ENCODE measurements at places on chromosomes 3 and 15.

DNA sequence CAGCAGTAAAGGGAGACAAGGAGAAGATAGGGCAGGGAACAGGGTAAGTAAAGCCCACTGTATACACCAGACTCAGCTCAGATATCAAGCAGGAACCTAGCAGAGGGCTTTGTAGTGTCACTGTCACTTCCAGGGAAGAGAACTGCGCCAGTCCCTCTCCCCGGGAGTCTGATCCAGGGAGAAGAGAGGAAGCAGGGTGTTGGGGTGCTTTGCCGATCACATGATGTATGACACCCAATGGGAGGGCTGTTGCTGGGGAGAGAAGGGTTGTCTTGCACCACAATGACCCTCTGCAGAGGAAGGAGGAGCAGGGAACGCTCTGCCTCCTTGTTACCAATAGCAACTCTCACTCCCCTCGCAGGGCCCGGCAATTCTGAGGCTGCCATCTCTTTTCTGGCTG is 147.2 kb upstream of the SLC2A2 start:
- no peak for DNase-seq

DNA sequence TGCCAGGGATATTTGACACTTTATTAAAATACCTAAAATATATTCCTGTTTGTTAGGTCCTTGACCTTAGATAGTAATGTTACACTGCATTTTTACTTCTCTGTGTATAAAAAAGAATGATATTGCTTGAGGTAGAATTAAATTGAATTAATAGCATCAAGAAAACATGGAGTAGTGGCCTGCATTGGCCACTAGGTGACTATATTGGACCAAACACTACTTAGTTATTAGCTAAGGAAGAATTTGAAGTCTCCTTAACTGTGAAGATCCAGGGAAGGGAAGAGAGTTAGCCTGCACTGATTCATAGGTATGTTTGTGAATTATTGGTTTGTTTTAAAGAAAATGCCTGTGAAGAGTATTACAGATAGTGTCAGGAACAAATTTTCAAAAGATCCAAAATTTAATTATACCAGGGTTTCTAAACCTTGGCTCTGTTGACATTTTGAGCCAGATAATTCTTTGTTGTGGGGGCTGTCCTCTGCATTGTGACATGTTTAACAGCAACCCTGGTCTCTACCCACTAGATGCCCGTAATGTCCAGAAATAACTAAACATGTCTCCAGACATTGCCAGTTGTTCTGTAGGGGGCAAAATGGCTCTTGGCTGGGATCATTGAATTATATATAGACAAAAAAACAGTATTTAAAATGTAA is 103.6 kb upstream of the THSD4 start:
- no peak for DNase-seq

- no peak for DNase-seq
These were observed 54.6 kb downstream of the ATP2B2 start for GRCh38 chr3:10450494-10451440.

DNA sequence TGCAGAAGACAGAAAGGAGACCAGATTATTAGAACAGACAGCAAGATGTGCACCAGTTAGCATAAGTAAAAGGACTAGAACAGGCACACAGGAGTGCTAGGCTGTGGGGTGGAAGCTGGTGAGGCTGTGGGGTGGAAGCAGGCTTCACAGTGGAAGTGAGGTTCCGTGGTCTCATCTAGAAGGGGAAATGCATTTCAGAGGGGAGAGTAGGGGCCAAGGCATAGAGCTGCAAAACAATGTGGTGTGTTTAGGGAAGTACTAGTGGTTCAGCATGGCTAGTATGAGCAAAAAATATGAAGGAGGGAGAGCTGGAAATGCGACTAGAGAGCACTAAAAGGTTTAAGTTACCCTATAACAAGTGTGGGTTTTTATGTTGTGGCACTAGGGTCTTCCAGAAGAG is 6.5 kb downstream of the POPDC2 start:
- no peak for DNase-seq

DNA sequence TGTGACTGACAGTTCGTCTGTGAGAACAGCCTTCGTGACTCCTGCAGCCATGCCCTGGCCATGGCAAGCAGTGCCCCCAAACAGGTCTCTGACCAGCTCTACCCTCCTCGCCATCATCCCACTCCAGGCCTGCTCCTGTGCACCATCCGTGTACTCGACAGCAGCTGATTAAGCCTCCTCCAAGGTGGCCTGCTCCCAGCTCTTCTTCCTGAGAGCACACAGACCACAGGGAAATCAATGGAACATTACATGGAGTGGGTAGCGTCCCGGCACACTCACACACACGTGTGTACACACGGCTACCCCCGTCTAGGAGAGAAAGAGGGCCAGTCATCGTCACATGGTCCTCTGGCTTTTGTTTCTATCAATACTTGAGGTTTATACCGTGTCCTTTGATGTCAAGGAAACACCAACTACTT is 21.1 kb downstream of the ANXA2 start:
- no peak for DNase-seq

DNA sequence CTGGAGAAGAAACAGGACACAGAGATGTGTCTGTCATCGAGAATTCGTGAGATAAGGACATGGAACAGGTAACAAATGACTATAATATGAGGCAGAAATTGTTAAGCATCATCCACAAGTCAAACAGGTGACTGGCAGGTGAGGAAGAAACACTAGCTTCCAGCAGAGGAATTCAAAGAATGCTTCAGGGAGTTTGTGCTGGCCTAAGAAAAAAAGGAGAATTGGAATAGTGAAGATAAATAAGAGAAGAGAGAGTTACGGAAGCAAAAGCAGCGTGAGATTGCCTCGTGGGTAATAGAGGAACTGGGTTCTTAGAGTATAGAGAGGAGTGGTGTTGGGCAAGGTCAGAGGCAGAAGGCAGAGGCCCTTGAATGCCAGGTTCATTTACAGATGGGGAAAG is 22.9 kb upstream of the FGF12 start:
- DNase-seq, result no peak

DNA sequence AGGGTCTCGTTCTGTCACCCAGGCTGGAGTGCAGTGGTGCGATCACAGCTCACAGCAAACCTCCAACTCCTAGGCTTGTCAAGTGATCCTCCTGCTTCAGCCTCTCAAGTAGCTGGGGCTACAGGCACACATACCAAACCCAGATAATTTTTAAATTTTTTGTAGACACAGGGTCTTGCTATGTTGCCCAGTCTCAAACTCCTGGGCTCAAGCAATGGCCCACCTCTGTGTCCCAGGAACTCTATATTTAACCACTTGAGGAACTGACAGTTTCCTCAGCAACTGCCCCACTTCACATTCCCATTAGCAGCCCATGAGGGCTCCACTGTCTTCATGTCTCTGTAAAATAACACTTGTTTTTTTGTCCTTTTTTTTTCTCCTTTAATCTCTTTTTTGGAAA is 68.4 kb downstream of the TAMM41 start:
- no peak for DNase-seq

GRCh38 chr3:169041677-169042171 is 621.8 kb downstream of the MECOM start:
- DNase-seq, result no peak

GRCh38 chr15:80523746-80524145 is 119.6 kb downstream of the ARNT2 start:
- DNase-seq, result no peak

DNA sequence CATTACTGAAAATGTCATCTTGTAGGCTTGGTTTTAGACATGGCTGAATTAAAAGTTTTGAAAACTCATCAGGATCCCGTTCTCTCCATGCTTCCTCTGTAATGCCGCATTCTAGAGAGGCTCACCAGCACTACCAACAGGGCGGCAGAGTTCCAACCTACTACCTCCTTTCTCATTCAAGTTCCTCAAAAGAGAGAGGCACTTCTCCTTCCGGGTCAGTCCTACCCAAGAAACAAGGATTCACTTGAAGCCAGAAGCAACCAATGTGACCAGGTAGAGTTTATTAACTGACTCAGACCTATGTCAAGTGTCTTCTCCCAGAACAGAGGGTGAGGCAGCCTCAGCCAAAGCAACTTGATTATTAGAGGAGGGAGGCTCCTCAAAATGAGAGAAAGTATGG is 59.8 kb upstream of the GYG1 start:
- no peak for DNase-seq

- no peak for DNase-seq
These were observed 29.6 kb downstream of the CX3CR1 start for GRCh38 chr3:39250116-39250747.

DNA sequence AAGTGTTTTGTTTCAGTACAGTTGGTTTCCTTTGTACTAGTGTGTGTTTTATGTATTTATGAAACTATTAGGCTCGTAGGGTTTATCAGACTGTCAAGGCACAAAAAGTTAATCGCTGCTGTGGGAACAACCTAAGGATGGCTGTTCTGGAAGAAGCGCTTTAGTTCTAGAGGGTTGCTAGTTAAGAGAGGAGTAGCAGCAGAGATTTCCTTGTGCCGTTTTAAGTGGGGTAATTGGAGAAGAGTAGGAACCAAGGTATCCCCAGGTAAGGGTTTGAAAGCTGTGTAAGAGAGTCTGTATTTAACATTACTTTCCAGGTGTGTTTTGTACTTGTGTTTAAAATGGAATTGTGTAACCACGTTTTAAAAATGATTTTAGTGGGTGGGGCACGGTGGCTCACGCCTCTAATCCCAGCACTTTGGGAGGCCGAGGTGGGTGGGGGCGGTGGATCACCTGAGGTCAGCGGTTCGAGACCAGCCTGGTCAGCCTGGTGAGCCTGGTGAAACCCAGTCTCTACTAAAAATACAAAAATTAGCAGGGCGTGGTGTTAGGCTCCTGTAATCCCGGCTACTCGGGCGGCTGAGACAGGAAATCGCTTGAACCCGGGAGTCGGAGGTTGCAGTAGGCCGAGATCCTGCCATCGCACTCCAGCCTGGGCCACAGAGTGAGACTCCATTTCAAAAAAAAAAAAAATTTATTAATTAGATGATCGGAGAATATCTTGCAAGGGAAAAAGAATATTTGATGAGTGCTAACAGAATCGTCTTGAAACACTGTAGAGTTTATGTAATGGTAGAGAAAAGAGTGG is 2.6 kb downstream of the MORF4L1 start:
- no peak for DNase-seq

GRCh38 chr15:96412906-96413231 is 82.4 kb downstream of the NR2F2 start:
- no peak for DNase-seq

- no peak for DNase-seq
These were observed 47.7 kb downstream of the CYP11A1 start for GRCh38 chr15:74319596-74320351.

DNA sequence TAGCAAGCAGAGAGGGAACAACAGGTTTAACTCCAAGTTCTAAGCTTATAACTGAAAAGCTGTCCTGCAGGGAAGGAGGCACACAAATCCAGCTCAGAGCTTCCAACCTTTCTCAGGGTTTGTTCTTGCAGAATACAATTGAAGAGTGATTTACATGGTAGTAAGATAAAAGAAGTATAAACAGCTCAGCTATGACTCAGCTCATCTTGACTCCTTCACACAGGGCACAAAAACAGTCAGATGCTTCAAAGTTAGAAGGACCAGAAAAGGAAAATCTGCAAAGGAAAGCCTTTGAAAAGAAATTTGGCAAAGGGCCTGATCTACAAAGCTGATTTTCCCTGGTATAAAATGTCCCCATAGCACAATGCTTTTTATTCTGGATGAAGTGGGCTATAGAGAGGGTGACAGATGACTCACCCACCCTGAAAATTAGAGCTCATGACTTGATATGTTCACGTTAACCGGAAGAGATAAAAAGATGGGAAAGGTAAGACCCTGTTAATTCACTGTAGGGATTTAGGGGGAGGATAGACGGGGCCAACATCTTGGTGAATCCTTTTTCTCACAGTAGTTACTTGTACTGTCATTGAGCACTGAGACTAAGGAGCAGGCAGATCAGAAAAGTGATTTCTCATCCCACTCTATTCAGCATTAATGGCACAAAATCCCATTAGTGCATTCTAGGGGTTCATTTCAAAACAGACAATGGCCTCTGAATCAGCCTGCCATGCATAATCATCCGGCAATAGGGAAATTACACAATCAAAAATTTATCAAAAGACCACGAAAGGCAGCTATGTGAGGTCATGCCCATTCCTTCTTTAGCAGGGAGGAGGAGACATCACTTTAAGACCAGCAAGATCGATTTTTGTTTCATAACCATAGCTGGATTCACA is 143.5 kb downstream of the GAP43 start:
- no peak for DNase-seq

- DNase-seq, result no peak
These were observed 50.3 kb upstream of the SEC13 start for GRCh38 chr3:10371167-10371566.

DNA sequence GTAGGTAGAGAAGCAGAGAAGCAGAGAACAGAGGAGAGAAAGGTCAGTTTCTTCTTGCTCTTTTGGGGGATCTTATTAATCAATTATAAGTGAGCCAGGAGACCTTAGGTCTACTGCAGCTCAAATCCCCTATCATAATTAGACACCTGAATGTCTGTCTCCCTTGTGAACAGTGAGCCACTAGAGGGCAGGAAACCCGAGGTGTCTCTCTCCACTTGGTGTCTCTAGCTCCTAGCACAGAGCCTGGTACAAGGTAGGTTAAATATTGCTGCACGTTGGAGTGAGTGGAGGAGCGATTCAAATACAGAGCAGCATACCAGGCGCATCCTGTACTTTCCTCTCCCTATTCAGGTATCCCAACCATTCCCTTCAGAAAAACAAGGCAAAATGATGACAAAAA is 2.0 kb upstream of the ST8SIA2 start:
- no peak for DNase-seq

DNA sequence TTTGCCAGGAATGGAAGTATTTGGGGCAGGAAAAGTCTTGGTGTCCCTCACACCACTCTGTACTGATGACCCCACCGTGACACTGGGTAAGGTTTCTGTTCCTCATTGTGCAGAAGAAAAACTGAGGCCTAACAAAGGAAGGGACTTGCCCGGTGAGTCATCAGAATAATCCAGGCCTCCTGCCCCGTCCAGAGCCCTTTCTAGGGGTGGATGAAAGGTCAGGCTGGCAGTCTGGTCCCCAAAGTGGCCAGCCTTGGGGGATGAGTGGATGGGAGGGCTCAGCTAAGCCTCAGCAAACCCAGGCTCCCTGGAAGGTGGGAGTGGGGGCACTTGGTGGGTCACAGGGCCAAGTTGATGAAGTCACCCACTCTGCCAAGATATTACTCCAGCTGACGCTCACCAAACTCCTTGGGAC is 2.3 kb upstream of the DNAH1 start:
- no peak for DNase-seq

GRCh38 chr3:100269001-100269400 is 8.2 kb downstream of the TBC1D23 start:
- DNase-seq, result no peak

DNA sequence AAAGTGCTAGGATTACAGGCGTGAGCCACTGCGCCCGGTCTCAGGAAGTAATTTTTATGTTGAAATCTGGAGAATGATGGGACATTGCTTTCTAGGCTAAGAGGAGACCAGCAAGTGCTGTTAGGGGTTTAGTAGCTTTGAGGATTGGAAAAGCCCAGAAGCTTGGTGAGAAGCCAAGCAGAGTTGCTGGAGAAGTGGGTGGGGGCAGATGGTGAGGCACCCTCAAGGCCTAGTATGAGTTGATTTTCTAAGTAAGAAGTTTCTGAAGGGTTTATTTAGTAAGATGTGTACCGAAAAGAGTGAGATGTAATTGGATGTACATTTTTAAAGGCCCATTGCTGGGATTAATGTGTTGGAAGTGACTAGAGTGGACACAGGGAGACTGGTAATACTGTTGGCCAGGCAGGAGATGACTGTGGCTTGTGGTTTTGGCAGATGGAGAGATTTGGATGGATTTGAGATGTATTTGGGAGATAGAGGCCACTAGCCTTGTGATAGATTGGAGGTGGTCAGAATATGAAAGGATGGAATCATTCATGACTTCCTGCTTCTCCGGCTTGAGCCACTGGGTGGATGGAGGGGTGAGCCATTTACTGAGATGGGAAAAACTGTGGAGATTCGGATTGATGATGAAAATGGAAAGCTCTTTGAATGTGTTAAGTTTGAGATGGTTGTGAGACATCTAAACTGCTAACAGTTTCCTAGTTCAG is 2.3 kb downstream of the LRRC28 start:
- no peak for DNase-seq
